ENCODE measurements at places on chromosomes 1 and 21.

DNA sequence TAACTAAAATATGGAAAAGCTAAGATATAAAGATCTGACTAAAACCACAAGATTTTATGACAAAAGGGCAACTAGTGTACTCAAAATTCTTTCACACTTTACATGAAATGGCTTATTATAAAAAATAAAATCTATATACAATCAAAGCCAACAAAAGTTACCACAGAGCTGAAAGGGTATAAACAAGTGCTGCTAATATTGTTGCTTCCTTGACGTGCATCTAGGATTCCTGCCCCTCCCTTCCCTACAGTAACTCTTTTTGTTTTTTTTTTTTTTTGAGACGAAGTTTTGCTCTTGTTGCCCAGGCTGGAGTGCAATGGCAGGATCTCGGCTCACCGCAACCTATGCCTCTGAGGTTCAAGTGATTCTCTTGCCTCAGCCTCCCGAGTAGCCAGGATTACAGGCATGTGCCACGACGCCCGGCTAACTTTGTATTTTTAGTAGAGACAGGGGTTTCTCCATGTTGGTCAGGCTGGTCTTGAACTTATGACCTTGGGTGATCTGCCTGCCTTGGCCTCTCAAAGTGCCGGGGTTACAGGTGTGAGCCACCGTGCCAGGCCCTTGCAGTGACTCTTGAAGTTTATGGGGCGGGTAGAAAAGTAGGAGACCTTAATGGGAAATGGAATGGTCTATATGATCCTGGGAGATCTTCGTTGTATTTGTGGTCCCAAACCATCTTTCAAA, 4.5 kb downstream of the SRSF4 start:
- no peak for DNase-seq

- no peak for DNase-seq
Observed at GRCh38 chr1:64854674-64855073, 109.8 kb downstream of the RAVER2 start.

- DNase-seq: no peak
Observed at GRCh38 chr1:152645146-152645545, 18.0 kb upstream of the LCE2D start.

DNA sequence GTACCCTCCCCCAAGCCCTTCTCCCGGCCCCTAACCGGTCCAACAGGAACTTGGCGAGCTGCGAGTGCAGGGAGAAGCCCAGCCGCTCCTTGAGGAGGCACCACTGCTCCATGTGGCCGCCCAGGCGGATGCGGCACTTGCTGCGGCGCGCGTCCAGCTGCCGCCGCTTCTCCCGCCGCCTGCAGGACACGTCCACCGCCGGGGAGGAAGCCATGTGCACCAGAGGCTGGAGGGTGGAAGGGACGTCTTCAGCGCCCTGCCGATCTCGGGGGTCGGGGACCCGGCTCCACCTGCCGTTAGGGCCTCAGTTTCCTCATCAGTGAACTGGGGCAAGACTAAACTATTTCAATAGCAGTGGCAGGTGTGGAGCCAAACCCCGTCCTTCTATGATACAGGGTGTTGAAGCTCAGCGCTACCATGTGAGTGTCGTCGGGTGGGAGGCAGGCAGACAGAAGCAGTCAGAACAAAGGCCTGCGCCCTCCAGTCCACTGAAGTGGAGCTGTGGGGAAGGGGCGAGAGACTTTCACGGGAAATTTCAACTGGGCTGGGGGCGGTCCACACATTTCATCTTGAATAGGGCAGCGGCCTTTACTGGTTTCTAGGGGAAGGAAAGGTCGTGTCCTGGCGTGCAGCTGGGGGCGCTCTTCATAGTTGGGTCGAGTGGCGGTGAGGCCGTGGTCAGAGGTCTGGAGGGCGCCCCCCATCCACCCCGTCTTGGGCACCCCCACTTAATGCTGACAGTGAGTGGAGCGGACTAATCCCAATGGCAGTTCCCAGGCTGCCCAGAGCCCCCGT, 592 bp downstream of the ZNF692 start:
- peak; percentile 53 for DNase-seq

DNA sequence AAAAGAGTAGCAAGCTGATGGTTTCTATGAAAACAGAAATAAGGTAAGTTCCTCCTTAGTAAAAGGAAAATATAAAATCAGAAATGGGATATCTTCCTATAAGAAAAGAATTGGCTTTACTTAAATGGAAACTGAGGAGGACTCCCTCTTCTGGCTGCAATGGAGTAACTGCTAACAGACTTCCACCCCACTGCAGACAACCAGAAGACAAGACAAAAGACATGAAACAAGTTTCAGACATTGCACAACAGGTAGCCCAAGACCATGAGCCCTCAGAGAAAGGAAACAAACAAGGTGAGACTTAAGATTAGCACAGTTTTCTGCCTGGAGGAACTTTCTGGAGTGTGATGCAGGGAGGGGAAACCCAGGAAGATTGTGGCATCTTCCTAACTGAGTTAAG, 17.0 kb upstream of the OLFML2B start:
- DNase-seq: peak; percentile 36

- DNase-seq: peak; percentile 53
Observed at GRCh38 chr1:12314333-12314903, 84.6 kb downstream of the VPS13D start.

- DNase-seq: no peak
Observed at GRCh38 chr1:244256086-244256676, 195.5 kb downstream of the ADSS2 start.
